ENCODE measurements at places on chromosomes 2 and 18.

- no peak for ATAC-seq
Measured at GRCh38 chr18:47815486-47816270, 114.8 kb downstream of the SMAD2 start.

- no peak for ATAC-seq
Measured at GRCh38 chr2:190656301-190656700, 7.4 kb downstream of the NAB1 start.

- ATAC-seq = no peak
Measured at GRCh38 chr2:202339071-202339870, 36.9 kb upstream of the BMPR2 start.

- ATAC-seq = no peak
Measured at GRCh38 chr2:196286821-196287220, 115.4 kb upstream of the STK17B start.

- ATAC-seq = no peak
Measured at GRCh38 chr2:77746780-77747179, 224.6 kb upstream of the LRRTM4 start.

GRCh38 chr2:50223643-50224042 lies 808.3 kb downstream of the NRXN1 start:
- ATAC-seq = no peak

GRCh38 chr2:47178341-47178740 lies 23.2 kb upstream of the STPG4 start:
- ATAC-seq = no peak

GRCh38 chr2:64453770-64454385 lies at the start of gene LGALSL:
TSS of gene LGALSL (plus strand) at chr2:64454162. CDS start at chr2:64454546, 384 bp downstream.
- ATAC-seq = peak; percentile 63

GRCh38 chr2:78979380-78980151 lies 45.9 kb upstream of the REG3G start:
- ATAC-seq = no peak

DNA sequence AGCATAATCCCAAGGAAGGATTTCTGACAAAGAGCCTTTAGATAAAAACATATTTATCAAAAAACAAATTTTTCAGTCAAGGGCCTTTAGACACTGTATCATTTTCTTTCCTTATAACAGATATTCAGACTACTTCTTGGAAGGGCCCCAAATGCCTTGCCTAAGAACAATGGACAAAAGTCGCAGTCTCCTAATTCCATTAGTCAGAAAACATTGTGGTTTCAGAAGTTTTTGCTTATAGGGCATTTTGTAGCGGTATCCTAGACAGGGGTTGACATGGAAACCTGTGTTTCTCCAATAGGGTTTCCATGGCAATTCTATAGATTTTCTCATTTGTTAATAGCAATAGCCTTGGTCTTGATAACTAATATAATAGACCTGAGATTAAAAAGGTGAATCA lies 36.7 kb upstream of the AGPS start:
- ATAC-seq = no peak

DNA sequence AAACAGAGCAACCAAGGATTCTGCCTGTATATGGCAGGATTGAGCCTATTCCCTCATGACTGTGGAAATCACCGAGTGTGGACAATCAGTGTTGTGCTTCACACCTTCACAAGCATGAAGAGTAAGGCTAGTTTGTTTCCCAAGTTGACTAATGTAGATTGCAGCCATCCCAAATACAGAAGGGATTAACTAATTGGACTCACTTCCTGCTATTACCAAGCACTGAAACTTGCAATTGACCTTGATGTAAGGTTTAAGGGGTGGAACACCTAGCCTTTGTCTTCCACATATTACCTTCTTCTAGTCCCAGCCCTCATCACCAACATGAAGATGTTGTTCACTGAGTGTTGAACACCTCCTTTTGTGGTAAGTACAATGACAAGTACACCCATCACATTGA lies 120.9 kb upstream of the RND3 start:
- no peak for ATAC-seq

- ATAC-seq = peak; percentile 76
Measured at GRCh38 chr18:3458952-3459853, 9.2 kb downstream of the TGIF1 start.

GRCh38 chr2:177998996-177999395 lies 73.6 kb downstream of the PDE11A start:
- no peak for ATAC-seq

- ATAC-seq = no peak
Measured at GRCh38 chr2:164542581-164543021, 78.7 kb downstream of the GRB14 start.

DNA sequence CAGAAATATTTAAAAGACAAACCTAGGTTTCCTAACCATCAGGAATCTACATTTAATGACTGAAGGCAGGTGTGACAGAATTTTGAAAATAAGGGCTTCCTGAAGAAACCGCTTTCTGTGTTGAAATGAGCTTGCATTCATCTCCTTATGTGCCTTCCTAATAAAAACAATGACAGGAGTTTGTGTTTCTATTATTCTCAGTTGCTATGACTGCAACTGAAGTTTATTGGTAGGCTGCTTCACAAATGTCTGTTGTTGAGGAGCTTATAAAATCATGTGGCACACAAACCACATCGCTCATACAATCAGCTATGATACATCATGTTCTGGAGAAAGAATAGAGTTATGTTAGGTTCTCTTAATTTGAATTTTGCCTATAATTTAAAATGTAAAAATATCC lies 362.7 kb upstream of the SLC8A1 start:
- no peak for ATAC-seq

DNA sequence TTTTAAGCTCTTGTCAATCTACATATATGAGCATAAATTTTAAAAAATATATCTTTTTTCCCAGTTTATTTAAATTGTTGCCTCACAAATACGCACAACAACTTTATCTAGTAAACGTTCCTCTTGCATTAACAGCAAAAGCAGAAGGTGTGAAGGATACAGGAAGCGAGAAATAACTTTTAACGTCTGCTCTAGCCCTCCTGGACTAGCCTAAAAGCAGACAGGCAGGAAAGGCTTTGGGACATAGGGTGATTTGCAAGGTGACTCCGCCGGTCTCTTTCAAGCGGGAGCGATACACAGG lies 434 bp upstream of the DUSP19 start:
- peak; percentile 25 for ATAC-seq

- ATAC-seq = no peak
Measured at GRCh38 chr2:116988303-116988702, 826.2 kb upstream of the DDX18 start.

DNA sequence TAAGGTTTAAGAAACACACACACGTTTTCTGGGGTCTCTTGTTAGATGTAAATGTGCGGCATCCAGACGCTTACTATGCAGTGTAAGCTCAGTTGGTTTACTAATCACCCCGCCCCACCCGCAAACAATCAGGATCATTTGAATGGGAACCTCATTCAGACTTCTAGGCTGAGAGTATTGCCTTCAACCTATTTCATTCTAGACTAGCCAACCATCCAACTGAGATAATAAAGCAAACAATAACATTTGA lies 1.3 kb upstream of the FIGN start:
- no peak for ATAC-seq

- no peak for ATAC-seq
Measured at GRCh38 chr18:33821503-33821902, 243.5 kb downstream of the ASXL3 start.

DNA sequence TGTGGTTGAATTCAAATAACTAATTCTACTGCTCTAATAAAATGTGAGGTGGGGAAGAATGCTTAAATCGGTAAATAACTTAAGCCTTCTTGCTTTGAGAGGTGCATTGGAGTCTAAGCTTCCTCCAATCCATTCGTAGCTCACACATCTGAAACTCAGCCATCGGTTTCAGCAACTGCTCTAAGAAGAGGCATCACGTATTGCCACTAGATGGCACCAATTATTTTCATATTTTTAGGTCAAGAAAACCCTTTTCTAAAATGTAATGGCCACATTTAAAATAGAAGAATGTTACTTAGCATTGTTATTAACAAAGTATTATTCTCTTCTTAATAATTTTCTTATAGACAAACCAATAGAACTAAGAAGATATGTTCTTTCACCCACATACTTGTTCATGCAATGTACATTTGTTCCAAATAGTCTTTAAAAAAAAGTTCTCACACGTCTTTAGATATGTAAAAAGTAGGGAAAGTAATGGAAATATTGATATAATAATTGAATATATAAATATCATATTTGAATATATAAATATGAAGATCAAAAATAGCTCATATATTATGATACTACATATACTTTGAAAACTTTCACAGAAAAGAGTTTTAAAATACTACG lies 229.8 kb downstream of the CCDC178 start:
- no peak for ATAC-seq

DNA sequence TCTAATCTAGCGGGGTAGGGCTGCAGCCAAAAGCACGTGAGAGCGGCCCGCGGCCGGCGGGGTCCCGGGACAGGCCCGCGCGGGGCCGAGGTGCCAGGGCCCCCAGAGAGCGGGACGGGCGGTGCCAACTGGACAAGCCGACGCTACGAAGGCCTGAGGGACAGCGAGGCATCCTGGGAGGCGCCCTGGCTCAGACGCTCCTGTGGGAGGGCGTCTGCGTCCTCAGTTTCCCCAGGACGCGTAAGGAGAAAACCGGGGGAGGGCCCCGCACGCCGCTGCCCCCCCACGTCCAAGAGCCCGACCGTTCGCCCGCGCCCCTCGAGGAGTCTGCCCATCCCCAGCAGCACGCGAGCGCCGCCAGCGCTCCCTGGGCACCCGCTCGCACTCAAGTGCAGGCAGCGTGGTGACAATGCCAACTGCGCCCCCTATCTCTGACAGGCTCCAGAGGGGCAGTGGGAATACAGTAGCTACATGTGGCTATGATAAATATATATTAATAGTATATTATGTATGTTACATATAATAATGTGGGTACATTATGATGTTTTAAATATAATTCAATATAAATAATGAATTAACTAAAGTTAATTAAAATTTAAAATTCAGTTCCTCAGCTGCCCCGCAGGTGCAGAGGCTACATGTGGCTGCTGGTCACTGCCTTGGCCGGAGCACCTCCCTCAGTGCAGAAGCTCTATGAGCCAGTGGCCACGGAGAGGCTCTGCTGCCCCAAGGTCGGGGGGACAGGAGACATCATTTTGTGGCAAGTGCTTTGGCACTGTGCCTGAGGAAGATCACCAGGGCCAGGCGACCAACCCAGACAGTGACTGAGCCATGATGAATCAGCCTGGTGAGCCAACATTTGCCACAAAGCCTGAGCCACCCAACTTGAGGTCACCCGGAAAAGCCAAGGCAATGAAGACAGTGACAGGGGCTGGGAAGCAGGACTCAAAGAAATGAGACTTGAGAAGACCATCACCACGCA lies 5.5 kb upstream of the SFT2D3 start:
- peak; percentile 69 for ATAC-seq

DNA sequence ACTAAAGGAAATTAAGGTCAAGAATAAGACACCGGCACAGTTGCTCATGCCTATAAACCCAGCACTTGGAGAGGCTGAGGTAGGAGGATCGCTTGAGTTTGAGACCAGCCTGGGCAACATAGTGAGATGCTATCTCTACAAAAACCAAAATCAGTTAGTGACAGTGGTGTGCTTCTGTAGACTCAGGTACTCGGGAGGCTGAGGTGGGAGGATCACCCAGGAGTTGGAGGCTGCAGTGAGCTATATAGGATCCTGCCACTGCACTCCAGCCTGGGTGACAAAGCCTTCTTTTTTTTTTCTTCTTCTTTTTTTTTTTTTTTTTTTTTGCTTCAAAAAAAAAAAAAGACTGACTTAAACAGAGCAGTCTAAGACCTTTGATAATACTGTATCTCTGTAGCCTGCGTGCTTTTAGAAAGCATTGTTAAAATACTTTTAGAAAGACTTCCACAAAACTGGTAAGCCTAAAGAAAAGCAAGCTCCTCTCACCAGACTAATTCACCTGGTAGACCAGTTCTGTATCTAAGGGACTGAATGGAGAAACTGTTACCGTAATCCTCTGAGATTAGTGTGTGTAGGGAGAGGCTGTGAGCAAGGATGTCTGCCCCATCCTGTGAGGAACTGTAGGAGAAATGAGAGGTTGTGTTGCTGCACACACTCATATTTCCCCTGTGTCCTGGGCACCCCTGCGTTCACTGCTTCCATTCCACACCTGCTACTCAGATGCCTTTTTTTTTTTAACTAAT lies 10.8 kb downstream of the RAB12 start:
- no peak for ATAC-seq

GRCh38 chr2:224922142-224922727 lies 120.0 kb downstream of the DOCK10 start:
- no peak for ATAC-seq

- peak; percentile 55 for ATAC-seq
Measured at GRCh38 chr2:98473995-98474780, 29.5 kb downstream of the INPP4A start.

Measured in activated CD4-positive, CD25-positive, alpha-beta regulatory T cell treated with anti-CD3 and anti-CD28 coated beads, Interleukin-2, amount 50 U/mL, for 24 hours (primary cell).